ENCODE measurements at places on chromosomes 6 and 20.

DNA sequence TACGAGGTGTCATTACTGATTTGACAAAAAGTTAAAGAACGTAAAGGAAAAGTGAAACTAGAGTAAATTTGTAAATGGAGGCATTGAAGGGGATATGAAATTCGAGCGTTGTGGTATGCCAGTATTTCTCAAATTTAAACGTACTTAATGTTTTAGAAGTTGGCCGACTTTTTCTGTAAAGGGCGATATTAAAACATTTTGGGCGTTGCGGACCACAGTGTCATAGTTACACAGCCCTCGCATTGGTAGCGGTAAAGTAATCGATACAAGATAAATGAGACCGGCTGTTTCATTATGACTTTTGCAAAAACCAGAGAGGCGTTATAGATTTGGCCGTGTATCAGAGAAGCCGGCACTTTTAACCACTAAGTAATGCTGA is 39.6 kb downstream of the OR2B2 start:
- DNase-seq: no peak

DNA sequence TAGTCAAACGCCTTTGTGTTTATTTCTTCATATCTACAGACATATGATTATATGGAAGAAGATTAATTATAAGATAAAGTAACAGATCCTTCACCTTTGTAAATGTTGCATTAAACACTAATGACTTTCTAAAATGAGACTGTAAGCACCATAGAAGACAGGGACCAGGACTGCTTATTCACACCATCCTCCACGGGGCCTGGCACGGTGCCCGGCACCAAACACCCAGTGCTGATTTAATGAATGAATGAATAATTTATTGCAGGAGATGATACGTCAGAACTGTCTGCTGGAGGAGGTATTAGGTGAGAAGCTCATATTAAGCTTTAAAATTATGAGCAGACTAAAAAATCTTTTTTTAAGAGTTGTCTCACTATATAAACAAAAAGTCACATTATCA is 88.3 kb downstream of the SLX4IP start:
- no peak for DNase-seq

DNA sequence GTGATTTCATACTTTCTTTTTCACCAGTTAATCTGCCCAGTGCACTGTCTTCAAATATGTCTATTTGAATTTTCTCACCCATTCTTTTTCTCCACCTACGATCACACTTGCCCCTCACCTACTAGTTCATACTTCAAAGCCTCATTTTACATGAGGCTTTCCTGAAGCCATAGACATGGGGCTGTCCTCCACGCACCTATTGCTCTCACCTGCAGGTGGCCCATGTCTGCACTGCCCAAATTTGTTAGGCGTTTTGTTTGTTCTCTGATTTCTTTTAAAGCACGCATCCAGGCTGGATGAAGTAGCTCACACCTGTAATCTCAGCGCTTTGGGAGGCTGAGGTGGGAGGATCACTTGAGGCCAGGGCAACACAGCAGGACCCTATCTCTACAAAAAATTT is 106.8 kb upstream of the RIPOR2 start:
- DNase-seq: no peak

- peak; percentile 73 for DNase-seq
These were observed 36.3 kb downstream of the ROS1 start for GRCh38 chr6:117389227-117390057.

DNA sequence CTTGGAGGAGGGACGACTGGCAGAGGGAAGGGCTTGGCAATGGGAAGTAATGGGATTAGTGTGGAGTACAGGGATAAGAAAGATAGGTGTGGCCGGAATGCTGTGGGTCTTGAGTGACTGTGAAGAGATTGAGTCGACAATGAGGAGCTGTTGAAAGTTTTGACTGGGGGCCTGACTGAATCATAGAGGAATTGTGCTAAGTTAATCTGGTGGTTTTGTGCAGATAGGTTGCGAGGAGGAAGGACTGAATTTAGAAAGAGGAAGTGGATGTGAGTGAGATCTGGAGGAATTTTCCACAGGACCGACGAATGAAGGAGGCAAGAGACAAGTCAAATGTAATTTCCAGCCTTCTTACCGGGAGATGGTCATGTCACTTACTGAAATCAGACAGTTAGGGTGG is 143.9 kb upstream of the RALGAPA2 start:
- no peak for DNase-seq

DNA sequence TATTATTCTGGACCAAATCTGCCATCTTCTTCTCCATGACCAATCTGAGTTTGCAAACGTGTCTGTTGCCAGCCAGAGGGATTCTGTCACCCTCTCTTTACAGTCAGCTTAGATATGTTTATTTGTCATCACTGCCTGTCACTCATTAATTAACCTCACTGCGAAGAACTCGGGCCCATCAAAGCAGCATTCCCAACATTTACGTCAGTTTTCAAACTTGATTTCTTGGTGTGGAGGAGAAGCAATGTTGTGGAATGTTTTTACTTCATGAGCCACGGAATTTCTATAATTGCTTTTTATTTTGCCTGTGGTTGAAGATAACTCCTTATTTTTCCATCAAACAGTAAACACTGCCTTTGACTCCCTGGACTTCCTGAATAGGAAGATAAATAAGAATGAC is 91.8 kb upstream of the CNKSR3 start:
- no peak for DNase-seq

- DNase-seq: no peak
These were observed 52.9 kb upstream of the UNC93A start for GRCh38 chr6:167238146-167238693.

DNA sequence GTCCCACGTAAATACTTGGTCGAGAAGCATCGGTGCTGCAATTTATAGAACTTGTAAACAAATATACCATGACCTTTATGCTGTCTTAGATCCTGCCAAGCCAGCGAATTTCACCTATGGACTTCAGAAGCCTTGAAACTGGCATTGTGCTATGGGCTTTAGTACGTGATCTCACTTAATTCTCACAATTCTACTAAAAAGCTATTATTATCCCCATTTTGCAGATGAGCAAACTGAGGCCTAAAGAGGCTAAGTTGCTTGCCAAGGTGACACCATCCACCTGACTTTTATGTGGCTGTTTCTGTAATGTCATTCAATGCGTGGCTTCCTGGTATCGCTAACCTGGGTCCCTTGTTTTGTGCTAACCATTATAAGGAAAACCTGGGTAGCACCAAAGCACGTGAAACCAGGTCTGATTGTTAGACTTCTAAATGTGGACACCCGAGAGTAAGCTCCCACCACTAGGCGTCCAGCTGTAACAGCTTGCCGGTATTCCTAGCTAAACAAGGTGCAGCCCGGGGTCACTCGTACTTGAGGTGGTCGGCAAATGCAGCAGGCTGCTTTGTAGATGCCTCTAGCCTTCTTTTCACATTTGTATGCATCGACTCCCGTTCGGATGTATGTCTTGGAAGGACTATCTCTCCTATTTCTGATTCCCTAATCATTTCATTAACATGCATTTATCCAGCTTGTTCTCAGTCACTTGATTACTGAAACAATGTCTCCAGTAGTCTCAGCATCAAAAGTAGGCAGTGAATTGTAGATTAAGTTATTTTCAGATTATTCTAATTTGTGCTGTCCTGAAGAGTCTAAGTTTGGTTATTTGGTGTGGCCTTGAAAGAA is 1.1 kb downstream of the SYNJ2 start:
- no peak for DNase-seq

All from mucosa of gallbladder (tissue), 1 donor.